ENCODE measurements at places on chromosomes 2 and 18.

GRCh38 chr2:236671896-236672562 is 102.4 kb downstream of the ACKR3 start:
- DNase-seq, result no peak

DNA sequence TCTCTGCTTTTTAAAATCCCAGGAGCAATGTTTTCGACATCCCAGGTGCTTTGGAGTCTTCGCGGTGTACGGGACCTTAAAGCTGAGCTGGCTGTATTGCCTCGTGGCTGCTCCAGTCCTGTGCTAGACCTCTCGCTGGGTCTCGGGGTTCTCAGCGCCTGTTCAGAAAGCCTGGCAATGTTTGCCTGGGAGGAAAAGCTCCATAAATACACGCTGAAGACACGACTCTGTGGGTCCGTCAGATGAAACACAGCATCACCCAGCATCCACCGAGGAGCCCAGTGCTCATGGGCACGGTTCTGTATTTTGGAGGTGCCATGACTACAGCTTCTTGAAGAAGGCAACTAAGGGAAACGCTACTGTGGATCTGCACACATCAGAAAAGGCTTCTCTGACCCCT is 21.6 kb downstream of the MBP start:
- no peak for DNase-seq

GRCh38 chr2:226665306-226665831 is 134.3 kb downstream of the IRS1 start:
- no peak for DNase-seq

GRCh38 chr2:71850306-71850801 is 297.3 kb downstream of the CYP26B1 start:
- no peak for DNase-seq

DNA sequence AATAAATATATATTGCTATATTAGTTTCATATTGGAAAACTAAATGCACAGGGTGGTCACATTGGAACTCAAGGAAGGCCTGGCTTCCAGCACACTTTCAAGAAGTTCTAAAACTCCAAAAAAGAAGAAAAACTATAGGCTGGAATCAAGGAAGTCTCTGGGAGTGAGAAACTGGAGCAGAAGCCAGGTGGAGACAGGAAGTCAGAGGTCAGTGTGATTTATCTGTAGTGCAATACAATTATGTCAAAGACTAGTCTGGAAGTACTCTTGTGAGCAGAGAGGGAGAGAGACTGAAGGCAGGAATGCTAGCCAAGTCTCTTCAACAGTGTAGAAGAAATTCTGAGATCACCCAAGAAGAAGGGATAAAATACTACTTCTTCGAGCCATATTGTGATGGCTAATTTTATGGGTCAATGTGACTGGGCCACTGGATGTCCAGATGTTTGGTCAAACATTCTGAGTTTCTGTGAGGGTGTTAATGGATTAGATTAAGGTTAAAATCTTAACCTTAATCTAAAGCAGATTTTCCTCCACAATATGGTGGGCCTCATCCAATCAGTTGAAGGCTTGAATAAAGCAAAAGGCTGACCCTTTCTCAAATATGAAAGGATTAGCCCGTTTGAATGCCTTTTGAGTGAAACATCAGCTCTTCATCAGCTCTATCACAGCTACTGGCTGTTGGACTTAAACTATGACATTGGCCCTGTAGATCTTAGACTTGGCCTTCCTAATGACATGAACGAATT is 208.0 kb downstream of the TDRD15 start:
- DNase-seq, result no peak

DNA sequence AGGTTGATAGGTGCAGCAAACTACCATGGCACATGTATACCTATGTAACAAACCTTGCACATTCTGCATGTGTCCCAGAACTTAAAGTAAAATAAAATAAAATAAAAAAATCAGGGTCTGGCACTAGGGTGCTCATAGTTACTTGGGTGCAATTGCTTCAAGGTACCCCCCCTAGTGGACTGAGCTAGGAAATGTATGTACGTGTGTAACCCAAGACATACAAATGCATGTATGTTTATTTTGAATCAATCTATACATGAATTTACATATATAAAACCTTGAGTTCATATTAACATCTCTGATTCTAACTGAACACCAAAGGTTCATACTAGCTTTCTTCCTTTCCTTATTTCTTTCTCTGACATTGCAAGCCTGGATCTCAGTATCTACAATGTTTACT is 51.5 kb downstream of the USP37 start:
- DNase-seq, result no peak

GRCh38 chr2:188813315-188813714 is 160.9 kb upstream of the COL3A1 start:
- DNase-seq, result no peak

DNA sequence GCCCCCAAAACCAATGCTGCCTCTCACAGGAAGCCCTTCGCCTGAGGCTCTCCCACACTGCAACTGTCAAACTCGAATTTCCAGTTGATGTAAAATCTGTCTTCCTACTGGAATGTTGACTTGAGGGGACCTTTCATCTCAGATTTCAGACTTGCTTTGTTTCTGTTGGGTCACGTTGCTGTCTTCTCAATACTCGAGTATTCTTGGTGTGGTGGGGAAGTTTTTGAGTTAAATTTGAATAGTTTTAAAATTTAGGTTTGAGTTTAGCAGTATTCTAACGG is 50.8 kb downstream of the AGAP1 start:
- DNase-seq, result no peak

GRCh38 chr2:201345625-201346213 is 11.4 kb downstream of the FLACC1 start:
- DNase-seq, result no peak

GRCh38 chr18:57984490-57985115 is 59.4 kb upstream of the NEDD4L start:
- DNase-seq, result no peak

GRCh38 chr2:32719933-32720716 is 92.3 kb downstream of the TTC27 start:
- DNase-seq, result no peak

DNA sequence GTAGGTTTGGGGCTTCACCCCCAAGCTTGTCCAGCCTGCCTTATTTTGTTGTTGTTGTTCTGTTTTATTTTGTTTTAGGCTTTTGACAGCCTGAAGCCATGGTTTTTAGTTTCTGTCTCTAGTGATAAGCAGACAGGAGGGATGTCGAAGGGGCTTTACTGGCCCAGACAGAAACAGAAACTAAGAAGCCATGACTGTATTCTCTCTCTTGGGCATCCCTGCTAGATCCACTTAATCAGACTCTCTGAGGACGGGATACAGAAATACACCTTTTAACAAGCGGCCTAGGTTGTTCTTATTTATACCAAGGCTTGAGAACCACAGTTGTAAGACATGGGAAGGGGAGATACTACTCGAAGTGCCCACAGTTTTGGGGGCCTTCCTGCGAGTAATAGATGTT is 330.9 kb downstream of the SLC8A1 start:
- no peak for DNase-seq

- DNase-seq, result no peak
Observed at GRCh38 chr2:140117386-140117785, 1337.2 kb upstream of the NXPH2 start.

DNA sequence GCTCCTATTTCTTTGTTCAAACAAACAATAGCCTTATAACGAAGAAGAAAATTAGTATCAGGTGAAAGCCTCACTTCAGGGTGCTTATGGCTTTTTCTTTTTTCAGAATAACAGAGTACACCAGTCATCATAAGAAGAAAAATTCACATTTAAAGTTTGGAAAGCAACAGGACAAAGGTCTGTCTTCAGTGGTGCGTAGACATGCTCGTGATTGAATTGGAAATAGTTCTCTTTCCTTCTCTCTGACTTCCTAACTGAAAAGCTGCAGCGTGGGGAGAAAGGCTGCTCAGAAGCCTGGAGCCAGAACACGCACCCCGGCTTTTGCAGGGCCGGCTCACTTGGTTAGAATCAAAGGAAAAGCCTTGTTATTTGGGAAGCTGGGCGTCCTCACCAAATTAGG is 127.6 kb upstream of the ZNF516 start:
- peak; percentile 4 for DNase-seq

DNA sequence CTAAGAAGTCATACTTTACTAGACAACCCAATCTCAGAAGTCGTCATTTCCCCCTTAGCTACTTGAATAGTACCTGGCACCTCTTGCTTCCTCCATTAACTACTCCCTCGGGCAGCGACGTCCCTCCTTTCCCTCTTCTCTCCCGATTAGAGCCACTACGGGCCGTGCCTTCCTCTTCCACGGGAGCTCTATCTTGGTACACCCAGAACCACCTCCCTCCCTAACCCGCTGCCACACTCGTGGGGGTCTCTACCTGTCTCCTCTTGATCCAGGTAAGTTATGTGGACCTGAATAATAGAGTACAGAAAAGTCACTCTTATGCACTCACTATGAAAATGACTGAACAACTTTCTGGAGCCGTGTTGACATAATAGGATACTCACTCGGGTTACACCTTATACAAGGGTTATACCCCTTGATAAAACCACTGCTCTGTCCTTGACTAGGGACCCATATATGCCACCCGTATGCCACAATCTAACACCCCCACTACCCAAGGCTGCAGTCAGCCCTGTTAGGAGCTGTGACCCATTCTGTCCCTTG is 595 bp upstream of the HDHD2 start:
- no peak for DNase-seq

GRCh38 chr18:34028324-34028723 is 196.4 kb downstream of the NOL4 start:
- peak; percentile 30 for DNase-seq

DNA sequence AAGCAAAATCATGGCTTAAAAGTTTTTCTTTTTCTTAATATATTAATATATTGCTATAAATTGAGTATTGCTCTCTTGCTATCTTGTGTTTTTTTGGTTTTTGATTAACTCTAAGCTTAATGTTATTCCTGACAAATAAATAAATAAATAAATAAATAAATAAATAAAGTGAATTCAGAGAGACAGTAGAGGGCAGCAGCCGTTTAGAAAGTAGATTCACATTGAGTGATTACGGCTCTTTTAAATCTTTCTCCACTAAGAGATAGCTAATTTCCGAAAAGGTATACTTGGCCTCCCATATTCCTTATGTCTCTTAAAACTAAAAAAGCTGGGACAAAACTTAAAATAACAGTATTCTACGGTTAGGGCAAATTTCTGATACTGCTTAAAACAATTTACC is 34.3 kb downstream of the MSH2 start:
- DNase-seq, result no peak

GRCh38 chr2:198283146-198283545 is 478.8 kb downstream of the PLCL1 start:
- DNase-seq, result no peak

DNA sequence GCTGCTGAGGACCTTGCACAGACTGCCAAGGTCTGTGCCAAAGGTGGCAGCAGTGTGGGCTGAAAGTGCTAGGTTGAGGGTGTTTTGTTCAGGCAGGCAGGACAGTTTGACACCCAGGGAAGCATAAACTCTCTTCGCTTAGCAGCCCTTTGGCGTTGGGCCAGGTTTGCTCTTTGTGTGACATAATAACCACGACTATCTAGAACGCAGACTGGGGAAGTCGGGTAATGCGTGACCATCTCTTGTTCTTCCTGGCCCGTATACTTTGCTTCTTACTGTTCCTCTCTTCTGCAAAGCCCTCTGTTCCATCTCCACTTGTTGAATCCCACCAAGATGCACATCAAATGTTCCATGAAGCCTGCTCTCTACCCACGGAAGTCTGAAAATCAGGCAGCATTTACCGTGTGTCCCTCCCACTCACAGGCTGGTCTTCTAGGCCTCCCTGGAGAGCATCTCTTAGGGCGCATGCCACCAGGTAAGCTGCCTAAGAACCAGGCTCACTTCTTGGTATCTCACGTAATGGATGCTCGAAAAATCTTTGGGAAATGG is 96.7 kb upstream of the LMAN1 start:
- no peak for DNase-seq

DNA sequence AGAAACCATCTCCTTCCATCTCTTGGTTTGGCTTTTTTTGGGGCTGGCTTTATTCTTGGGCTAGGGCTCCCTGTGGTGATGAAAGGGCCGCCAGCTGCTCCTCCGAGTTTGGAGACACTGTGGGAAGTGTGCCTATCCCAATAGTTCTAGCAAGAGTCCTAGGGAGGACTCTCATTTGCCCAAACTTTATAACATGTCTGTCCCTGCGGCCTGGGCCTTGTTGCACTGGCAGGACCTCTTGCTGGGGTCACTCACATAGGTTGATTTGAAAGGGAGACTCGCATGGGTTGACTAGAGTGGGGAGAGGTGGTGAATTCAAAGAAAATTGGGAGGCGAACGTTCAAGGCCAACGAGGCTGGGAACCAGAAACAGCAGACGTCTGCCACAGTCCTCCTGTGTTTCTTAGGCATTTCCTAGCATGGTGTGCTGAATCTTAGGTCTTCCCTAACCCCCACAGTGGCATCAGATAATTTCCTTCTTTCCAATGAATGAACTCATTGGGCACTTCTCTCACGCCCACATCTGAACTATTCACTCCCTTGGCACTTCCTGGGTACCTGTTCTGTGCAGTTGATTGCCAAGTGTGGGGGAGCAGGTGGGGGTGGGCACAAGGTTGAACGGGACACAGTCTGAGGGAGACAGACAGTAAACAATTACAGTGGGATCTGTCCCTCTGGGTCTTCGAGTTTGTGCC is 26.8 kb downstream of the NIFK start:
- no peak for DNase-seq

- no peak for DNase-seq
Observed at GRCh38 chr2:64317707-64318475, 136.1 kb upstream of the LGALSL start.

DNA sequence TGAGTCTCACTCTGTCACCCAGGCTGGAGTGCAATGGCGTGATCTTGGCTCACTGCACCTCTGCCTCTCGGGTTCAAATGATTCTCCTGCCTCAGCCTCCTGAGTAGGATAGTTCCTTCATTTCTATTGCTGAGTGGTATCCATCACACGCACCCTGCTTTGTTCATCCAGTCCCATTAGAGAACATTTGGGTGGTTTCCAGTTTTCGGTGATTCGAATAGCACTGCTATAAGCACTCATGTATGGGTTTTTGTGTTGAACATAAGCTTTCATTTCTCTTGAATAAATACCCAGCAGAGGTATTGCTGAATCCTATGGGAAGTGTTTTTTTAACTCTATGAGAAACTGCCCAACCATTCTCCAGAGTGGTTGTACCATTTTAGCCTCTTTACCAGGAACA is 147.3 kb downstream of the DDX1 start:
- no peak for DNase-seq

GRCh38 chr2:231780123-231780908 is 766 bp downstream of the PDE6D start:
- no peak for DNase-seq

DNA sequence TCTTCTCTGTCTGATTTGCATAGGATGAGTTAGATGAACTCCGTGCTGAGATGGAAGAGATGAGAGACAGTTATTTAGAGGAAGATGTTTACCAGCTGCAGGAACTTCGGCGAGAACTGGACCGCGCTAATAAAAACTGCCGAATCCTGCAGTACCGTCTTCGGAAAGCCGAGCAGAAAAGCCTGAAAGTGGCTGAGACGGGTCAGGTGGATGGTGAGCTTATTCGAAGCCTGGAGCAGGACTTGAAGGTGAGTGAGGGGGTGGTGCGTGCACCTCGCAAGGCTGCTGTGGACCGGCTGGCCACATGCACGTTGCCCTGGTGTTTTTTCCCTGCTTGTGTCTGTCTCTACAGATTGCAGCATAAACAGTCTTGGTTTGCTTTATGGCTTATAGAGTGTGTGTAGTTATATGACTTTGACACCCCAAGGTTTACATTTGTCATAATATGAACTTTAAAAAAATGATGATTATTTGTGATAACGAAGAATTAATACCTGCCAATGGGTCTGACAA is 13.1 kb downstream of the MTCL1 start:
- DNase-seq, result no peak
